NCI-H187 treated with DMSO at 0.1 percent for 48 hours (cell line): ENCODE measurements at places on chromosomes 7 and 10.

- DNase-seq, result no peak
Measured at GRCh38 chr10:60016794-60017193, 110.4 kb upstream of the CCDC6 start.

GRCh38 chr7:15199482-15199881 is 296.9 kb upstream of the DGKB start:
- no peak for DNase-seq

DNA sequence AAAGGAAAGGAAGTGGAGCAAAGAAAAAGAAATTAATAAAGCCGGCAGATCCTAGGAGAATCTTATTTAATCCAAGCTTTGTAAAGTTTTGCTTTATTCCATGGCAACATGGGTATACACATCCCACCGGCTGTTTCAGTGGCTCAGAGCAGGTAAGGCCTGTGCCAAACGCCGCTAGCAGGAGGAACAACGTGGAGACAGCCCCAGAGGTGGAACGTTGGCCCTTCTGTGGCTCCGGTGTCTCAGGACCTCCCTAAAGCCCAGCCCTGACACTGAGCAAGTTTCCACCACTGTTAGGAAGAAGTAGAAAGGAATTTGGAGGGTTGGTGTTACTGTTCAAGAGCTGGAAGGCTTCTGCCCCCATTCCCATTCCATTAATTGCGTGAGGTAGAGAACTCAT is 52.0 kb downstream of the EGFR start:
- no peak for DNase-seq

GRCh38 chr10:108544500-108545120 is 1378.7 kb downstream of the XPNPEP1 start:
- no peak for DNase-seq
